Activated gamma-delta T cell treated with anti-CD3 and anti-CD28 coated beads, Interleukin-2, amount 50 U/mL, for 16 hours (primary cell): ENCODE measurements at places on chromosomes 12 and 14.

- DNase-seq = no peak
Measured at GRCh38 chr12:7868391-7868790, 4.3 kb downstream of the SLC2A14 start.

- no peak for DNase-seq
Measured at GRCh38 chr12:85369365-85370154, 89.5 kb downstream of the ALX1 start.

- no peak for DNase-seq
Measured at GRCh38 chr12:41920355-41920754, 224.3 kb downstream of the GXYLT1 start.

GRCh38 chr14:30138567-30138966, 210.9 kb upstream of the PRKD1 start:
- no peak for DNase-seq

- DNase-seq = no peak
Measured at GRCh38 chr14:103904493-103905107, 23.7 kb upstream of the TDRD9 start.

- no peak for DNase-seq
Measured at GRCh38 chr14:38311655-38312054, 55.8 kb upstream of the CLEC14A start.

GRCh38 chr12:7004840-7005239, 13.4 kb downstream of the LPCAT3 start:
- no peak for DNase-seq

DNA sequence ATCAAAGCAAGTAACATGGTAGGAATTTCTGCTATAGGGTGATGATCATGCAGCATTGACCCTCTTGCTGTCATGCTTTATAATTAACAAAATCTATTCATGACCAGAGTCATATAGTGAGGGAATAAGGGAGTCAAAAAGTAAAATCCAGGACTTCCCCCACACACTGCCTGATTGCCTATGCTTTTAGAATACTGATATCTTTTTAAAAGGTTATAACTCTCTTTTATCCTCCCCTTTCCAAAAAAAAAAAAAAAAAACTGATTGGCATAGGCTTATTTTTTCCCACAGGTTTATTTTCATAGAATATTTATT, 51.4 kb downstream of the ZFP36L1 start:
- DNase-seq = no peak

DNA sequence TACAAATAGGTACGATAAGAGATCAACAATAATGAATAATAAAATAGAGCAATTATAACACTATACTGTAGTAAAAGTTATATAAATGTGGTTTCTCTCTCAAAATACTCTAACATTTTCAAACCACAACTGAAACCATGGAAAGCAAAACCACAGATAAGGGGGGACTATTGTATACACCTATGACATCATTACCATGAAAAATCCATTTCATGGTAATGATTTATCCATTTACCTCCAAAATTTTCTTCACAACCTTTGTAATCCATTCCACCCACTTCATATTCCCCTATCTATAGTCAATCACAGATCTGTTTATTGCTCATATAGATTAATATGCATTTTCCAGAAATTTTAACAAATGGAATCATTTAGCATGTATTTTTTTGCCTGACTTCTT, 163.9 kb upstream of the G2E3 start:
- DNase-seq = no peak

- DNase-seq = no peak
Measured at GRCh38 chr14:81233615-81234014, 12.9 kb upstream of the GTF2A1 start.

- DNase-seq = no peak
Measured at GRCh38 chr14:67166450-67166853, 22.8 kb upstream of the GARIN2 start.

DNA sequence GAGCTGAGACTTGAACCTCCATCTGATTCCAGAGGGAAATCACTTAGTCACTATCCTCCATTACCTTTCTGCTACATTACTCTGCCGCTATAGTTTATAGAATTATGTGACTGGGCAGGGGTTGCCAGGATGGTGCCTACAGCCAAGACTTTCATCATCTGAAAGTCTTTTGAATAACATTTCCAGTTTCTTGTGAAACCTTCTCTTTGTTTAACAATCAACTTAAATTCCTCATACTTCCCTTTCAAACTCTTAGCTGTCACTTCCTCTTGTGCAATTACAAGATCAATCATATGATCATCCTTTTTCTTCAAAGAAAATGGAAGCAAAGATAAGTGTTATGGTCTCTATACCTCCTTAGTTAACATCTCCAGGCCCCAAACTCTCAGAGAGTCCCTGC, 25.4 kb upstream of the PELI2 start:
- DNase-seq = no peak

GRCh38 chr14:88568196-88568595, 5.4 kb downstream of the ZC3H14 start:
- DNase-seq = no peak

DNA sequence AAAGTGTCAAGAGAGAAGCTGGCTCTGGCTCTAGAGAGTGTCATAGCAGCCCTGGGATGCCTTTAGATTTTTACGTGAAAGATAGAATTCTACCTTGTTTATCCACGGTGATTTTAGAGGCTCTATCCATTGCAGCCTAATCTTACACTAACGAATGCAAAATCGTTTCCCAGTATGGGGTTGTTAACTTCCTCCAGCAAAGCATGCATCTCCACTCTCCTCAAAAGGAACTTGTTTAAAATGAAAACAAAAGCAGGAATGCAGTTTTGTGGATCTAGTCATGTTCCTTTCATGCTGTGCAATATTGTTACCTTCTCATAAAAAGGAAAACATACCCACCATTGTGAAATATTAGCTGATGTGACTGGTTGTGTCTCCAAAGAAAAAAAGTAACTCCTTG, 88.4 kb downstream of the ANO2 start:
- DNase-seq = no peak

GRCh38 chr12:81759190-81760051, at the start of gene PPFIA2:
Gene PPFIA2 (minus strand): TSS chr12:81759350.
- no peak for DNase-seq

- DNase-seq = no peak
Measured at GRCh38 chr14:101047326-101047725, 143.8 kb upstream of the RTL1 start.

DNA sequence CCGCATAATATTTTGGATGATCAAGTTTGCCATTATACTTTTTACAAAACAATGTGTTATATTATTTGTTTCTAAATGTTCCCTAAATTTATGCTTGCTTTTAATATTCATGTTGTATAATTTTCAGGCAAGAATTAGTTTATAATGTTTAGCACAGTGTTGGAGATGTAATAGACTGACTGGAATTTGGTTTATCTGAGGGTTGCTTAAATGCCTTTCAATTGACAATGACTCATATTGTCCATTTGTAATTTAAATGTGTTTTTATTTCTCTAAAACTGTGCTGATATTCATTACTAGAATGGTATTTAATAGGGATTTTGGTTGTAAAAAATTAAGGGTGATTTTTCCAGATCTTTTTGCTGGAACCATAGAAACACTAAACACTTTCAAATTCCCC, 788.4 kb downstream of the SLC6A15 start:
- DNase-seq = no peak

- DNase-seq = no peak
Measured at GRCh38 chr14:45251912-45252311, 1.1 kb downstream of the MIS18BP1 start.

GRCh38 chr14:105300542-105301102, at the start of gene BRF1:
Gene BRF1 (minus strand): TSS chr14:105301001. CDS start chr14:105300629, 372 bp downstream.
- DNase-seq = peak; percentile 95

DNA sequence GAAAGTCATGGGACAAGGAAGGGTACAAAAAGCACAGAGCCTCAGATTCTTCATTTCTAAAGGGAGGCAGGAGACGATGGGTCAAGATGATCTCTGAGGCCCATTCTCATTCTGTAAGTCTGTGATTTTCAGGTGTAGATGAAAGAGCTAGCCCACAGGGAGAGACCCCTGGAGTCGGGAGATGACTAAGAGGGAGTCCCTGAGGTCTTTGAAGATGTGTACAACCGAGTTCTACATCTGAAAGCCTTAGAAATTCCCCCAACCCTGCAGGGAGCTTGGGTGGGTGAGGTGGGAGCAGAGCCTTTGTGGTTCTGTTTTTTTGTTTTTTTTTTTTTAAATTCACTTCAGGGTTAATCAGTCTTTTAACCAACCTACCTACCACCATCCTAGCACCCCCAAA, 3.1 kb downstream of the WNT10B start:
- no peak for DNase-seq

DNA sequence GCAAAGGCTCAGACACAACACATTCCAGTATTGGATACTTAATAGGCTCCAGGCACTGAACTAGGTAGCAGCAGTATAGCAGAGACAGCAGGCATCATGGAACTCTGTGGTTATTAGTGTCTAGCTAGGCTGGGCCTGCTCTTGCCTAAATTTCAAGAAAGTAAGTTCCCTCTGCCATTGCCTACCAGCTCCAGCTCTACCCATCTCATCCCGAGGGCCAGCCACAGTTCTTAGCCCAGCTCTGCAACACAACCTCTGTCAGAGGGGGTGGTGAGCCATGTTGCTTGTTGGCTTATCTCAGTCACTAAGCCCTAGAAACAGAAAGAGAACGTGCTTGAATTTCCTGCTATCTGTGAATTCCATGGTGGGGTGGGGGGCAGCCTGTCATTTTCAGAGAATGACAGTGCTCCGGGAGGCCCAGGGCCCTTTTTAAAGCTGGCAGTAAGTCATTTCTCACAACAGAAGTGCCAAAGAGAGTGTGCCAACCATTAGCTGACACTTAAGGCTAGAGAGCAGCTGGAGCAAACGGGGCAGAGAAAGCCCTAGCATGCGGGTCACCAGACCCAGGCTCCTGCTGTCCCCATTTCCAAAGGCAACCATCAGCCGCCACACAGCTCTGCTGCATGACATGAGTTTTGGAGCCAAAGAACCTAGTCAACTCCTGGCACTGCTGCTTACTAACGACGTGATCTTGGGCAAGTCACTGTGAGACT, 105.9 kb downstream of the PRMT8 start:
- no peak for DNase-seq

GRCh38 chr14:81070511-81070910, 115.1 kb downstream of the TSHR start:
- no peak for DNase-seq

DNA sequence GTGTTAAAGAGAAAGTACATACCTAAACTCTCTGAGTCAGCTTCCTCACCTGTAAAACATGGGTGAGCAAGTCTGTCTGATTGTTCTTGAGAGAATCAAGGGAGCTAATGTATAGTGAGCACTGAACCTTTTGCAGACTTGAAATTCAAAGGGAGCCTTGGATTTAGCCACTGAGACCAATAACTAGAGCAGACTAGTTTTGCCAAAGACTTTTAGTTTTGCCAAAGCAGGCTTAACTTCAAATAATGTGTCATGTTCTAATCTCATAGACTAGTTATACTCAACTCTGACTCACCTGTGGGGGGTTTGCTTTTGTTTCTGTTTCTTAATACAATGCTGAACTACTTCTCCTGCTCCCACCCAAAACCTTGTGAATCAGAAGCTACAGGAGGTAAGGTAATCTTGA, 123.7 kb downstream of the SLC25A21 start:
- no peak for DNase-seq

GRCh38 chr14:34465069-34465859, 3.2 kb upstream of the SPTSSA start:
- DNase-seq = no peak

GRCh38 chr14:42965512-42965911, 1358.8 kb downstream of the LRFN5 start:
- DNase-seq = no peak

GRCh38 chr12:58310809-58311622, 369.6 kb downstream of the ATP23 start:
- DNase-seq = no peak
